ENCODE measurements at places on chromosomes 3 and 15.

- DNase-seq, result no peak
Measured at GRCh38 chr3:140468407-140468806, 209.5 kb upstream of the TRIM42 start.

DNA sequence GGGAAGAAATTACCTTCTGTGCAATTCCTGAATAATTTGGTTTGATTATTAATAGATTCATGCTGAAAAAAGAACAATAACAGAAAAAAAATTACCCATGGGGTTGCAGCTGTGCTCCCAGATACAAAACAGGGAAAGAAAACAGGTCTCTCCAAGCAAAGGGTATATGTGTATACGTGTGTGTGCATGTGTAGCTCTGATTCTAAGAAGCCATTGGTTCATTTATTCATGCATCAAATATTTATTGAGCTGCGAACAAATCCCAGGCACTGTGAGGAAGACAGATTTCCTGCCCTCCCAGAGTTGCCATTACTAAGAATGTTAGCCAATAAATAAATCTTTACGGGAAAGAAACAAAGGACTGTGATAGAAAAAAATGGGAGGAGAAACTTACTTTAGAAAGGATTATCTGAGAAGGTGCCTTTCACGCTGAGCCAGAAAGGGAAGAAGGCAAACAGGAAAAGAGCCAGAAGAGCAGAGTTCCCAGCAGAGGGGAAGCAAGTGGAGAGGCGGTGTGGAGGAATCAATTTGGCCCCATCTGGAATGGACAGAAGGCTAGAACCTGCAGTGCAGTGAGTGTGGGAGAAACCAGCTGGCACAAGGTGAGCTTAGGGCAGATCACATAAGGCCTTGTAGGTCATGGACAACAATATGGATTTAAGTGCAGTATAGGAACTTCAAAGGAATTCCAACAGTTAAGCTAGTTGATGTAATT, 20.7 kb downstream of the CHL1 start:
- DNase-seq, result no peak

- peak; percentile 27 for DNase-seq
Measured at GRCh38 chr3:168847291-168847883, 751.7 kb upstream of the GOLIM4 start.

GRCh38 chr3:187743195-187744141, 1.8 kb downstream of the BCL6 start:
- DNase-seq, result peak; percentile 53

DNA sequence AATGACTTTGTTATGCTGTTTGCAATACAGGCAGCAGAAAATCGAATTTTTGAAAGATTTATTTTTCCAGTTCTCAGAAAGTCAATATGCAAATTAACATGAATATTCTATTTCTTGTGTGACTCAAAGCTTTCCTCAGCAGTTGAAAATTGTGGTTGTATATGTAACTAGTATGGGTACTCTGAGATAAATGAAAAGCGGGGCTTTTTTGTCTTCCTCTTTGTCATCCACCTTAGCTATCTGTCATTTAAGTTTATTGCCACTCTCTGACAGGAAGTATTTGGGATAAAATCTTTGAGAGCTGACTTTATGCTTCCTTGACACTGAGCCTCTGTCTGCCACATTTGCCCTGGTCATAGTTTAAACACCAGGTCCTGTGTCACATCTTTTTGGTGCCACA, 91.5 kb downstream of the ATG7 start:
- DNase-seq, result no peak

- peak; percentile 54 for DNase-seq
Measured at GRCh38 chr15:52417521-52417920, 111.2 kb downstream of the MYO5A start.

DNA sequence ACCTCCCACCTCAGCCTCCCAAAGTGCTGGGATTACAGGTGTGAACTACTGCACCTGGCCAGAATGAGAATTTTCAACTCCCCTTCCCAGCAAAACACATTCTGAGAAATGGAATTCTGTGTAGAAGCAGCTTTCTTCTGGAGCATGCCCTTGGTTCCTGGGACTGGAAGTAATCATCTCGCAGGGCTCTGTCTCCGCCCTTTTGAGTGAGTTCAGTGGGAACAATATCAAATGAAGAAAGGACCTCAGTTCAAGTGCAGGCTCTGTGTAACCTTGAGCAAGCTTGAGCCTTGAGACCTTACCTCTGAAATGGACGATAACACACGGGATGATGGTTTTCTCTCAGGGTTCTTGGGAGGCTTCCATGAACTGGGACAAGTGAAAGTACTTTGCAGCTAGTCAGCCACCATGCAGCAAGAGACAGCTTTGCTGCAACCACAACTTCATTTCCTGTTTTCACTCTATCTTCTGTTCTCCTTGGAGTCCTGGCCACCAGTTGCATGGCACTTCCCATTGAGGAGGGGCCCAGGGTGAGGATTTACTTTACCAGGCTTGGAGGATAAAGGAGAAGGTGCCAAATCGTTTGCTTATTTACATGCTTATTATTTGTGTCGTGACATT, 35.7 kb upstream of the IGF1R start:
- no peak for DNase-seq

DNA sequence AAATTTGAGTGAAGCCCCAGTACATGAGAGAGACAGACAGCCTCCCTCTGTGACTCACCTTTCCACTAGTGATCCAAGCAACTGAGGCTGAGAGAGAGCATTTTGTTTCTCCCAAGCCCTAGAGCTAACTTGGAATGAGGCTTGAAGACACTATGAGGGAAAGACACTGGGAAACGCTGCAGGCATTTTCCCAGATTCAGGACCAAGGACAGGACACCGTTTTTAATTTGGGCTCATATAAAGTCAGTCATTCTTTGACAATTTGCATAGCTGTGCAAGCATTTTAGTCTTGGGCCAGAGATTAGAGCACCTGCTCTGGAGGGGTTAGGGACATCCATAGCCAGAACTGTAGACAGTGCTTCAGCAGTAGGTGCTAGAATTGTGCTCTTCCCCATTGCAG, 249.0 kb downstream of the AGBL1 start:
- no peak for DNase-seq

DNA sequence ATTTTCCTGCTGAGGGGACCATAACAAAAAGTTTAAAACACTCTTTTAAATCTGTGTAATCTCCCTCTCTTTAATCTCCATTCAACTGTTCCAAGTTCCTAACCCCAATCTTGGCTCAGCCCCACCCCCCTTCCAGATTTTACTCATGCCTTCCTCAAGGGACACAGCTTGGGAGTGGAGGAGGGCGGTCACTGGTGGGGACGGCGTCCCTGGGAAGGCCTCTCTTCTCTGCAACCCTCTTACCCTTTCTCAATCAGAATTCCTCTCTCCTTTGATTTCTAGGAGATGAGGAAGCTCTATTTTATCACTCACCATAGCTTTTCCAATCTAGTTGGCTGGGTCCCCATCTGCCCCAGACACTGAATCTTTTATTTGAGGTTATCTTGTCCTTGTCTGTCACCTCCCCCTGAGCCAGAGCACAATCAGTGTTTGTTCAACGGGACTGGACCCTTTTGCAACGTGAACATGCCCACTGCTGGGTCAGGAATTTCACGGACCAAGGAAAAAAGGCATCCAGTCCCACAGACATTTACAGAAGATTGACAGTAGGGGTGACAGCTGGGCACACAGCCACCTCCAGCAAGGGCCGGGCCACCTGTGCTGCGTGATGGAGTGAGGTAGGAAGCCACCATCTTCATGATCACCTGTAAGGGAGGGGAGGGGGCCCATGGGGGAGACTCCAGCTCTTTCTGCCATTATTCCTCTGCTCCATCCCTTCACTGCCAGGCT, 84.0 kb upstream of the HERC1 start:
- no peak for DNase-seq

- DNase-seq, result peak; percentile 34
Measured at GRCh38 chr3:134486577-134487041, 752 bp downstream of the CEP63 start.

- DNase-seq, result no peak
Measured at GRCh38 chr3:18670759-18671158, 245.6 kb upstream of the SATB1 start.

DNA sequence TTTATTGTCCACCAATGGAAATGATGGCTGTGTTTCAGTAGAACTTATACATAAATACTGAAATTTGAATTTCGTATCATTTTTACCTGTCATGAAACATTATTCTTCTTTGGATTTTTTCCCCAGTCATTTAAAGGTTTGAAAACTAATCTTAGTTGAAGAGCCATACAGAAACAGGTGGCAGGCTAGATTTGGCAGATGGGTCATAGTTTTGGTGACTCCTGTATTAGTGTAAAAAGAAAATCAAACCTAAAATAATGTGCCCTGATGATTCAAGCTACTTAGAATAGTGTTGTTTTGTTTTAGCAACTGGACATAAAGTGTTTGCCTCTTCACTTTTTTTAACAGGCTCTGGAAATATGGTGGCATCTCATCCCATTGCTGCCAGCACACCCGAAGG, 68.9 kb downstream of the SIDT1 start:
- DNase-seq, result no peak

DNA sequence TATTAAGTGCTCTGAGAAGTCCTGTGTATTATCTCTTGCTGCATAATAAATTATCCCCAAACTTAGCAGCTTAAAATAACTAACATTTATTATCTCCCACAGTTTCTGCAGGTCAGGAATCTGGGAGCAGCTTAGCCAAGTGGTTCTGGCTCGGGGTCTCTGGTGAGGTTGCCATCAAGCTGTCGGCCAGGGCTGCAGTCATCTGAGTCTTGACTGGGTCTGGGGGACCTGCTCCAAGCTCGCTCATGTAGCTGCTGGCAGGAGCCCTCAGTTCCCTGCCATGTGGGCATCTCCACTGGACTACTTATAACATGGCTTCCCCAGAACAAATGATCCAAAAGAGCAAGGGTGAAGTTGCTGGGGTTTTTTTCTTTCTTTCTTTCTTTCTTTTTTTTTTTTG, 80.7 kb downstream of the SMAD6 start:
- no peak for DNase-seq

DNA sequence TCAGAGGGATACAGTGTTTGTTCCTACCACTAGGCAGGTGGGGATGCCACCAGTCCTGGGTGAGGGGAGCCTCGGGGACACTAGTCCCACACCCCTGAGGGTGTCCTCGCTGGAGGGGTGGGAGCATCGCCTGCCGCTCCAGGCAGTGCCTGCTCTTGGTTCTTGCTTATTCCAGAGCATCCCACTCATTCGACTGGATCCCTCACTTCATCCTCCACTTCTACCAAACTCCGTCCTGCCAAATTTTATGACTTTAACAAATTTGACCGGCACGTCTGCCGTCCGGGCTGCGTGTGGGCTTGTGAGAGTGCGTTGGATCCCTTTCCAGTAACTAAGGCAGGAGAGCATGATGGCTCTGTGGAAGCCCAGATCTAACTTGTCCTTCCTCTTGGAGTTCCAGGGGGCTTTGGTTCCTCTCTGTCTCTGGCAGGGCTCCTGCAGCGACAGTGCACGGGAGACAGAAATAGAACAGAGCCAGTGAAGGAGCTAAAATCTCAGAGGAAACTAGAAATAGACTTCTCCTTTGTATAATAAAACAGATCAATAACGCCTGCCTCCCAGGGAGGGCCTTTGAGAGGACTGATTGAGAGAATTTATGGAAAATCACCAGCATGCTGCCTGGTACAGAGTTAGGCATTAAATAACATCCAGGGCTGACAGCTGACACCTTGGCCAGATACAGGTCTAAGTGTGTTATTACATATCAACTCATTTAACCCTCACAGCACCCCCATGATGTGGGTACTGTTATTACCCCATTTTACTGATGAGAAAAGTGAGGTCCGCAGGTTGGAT, 34.5 kb downstream of the MGLL start:
- DNase-seq, result no peak

GRCh38 chr3:102090721-102091045, 241.4 kb downstream of the NFKBIZ start:
- peak; percentile 67 for DNase-seq

GRCh38 chr3:25246913-25247312, 181.2 kb upstream of the RARB start:
- DNase-seq, result no peak

DNA sequence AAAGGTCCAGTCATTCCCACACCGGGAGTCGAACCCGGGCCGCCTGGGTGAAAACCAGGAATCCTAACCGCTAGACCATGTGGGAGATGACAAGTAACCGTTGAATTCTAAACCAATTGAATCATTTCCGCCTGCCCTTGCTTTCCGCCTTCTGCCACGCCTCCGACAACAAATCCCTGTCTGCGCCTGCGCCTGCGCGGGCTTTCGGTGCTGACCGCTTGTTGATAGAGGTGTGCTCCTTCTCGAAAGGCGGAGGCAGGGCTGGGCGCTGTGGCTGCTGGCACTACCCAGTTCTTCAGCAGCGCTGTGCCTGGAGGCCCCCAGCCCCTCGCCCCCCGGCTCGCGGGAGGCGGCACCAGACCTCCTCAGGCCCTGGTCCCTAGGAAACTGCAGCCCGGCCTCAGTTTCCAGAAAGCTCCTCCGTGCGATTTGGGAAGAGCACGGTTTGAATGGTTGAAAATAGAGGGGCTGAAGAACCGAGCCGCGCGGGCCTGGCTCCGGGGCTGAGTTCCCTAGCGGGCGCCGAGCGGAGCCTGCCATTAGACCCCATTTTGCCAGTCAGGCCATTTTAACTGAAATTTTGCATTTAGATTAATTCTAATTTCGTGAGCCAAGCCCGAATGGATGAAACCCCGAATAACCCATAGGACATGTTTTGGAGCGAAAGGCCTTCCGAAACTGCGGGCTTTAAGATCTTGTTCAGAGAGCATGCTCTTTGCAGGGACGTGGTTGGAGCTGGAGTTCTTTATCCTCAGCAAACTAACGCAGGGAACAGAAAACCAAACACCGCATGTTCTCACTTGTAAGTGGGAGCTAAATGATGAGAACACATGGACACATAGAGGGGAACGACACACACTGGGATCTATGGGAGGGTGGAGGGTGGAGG, 219.3 kb upstream of the ATP10A start:
- DNase-seq, result peak; percentile 96

DNA sequence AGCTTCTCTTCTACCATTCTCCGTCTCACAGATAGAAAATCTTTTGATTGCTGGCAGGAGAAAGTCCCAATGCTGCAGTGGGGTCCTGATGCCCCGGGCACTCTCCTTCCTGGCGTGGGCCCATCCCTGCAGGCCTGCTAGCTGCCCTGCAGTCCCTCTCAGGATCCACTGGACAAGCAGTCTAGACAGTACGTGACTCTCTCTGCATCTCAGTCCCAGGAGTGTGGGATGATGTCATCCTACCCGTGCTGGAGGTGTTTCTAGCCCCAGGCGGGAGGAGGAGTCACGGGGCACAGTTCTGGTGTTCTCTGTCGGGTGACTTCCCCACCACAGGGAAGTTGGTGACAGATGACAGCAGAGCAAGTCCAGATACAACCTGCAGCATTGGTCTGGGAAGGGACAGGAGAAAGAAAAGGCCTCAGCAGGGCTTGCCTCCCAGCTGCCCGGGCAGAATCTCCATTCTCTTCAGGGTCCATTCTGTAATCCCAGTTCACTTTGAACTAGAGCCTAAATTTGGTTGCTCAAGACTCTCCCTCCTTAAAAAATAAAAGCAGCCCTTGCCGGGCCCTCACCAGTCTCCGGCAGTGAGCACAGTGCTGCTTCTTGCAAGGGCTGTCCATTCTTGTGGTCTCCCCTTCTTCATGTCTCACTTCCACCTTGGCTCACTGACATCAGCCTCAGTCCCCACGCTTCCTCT, 30.6 kb downstream of the SLC28A1 start:
- DNase-seq, result peak; percentile 88

- no peak for DNase-seq
Measured at GRCh38 chr3:132753946-132754345, 31.7 kb upstream of the NPHP3 start.

- DNase-seq, result peak; percentile 65
Measured at GRCh38 chr3:131036200-131036816, 9.6 kb downstream of the NEK11 start.

- DNase-seq, result peak; percentile 4
Measured at GRCh38 chr3:79881431-79881830, 113.6 kb upstream of the ROBO1 start.

All from fibroblast of skin of right biceps (primary cell).